ENCODE measurements at places on chromosomes 12 and 14.

GRCh38 chr12:119593578-119594398, at the start of gene TMEM233:
Gene TMEM233, plus strand, starts transcription at chr12:119593774. Its CDS starts 75 bp downstream, at chr12:119593849.
- DNase-seq = no peak

DNA sequence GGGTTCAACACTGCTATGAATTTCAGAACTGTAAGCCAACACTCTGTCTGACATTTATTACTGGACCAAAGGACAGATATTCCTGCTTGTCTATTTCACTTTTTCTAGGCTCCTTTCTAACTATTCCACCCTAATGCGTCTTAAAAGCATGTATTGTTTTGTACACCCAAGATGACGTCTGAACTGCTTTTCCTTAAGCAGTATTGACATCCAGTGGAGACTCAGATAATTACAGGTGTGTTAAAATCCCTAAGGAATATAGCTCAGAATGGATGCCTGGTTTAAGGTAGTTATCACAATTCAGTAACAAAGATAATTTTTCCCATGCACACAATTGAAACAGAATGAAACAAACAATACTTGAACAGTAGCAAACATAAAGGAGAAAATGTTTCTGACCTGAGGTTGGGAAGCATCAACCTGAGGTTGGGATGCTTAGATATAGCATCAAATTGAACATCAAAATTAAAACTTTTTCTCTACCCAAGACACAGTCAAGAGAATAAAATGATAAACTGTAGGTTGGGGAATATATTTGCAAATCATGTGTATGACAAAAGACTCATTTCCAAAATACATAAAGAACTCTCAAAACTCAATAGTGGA, 93.7 kb upstream of the PTPRR start:
- DNase-seq = no peak

GRCh38 chr14:92800012-92800411, 5.9 kb downstream of the GOLGA5 start:
- no peak for DNase-seq

GRCh38 chr14:102982852-102983470, 60.5 kb downstream of the AMN start:
- no peak for DNase-seq

DNA sequence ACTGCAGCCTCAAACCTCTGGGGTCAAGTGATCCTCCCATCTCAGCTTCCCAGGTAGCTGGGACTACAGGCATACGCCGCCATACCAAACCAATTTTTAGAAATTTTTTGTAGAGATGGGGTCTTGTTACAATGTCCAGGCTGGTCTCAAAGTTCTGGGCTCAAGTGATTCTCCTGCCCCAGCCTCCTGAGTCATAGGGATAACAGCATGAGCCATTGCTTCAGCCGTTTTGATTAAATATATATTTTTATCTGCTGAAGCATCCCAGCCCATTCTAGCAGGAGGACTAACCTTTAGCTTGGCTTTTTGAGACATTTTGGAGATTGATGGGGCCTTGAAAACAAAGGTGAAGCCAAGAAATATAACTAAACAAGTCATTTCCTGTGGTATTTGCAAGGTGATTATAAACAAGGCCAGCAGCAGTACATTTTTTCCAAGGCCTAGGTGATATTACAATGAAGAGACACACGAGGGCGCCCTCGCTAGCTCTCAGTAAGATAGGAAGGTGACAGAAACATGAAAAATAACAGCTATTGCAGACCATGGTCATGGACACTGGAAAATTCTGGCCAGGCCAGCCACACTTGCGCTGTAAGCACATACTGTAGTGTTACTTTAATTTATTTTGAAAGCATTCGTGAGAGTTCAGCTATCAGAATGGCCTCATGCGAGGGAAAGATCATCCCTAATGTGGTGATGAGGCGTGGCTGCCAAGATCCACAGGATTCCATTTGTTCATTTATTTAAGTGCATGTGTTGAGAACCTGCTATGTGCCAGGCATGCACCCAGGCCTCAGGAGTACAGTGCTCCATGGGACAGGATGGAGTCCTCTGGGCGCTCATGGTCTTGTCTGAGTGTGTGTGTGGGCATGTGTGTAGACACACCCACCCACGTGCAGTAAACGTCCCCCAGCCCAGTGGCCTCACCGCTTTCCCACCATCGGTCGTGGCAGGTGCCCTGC, 63.5 kb downstream of the DGLUCY start:
- peak; percentile 42 for DNase-seq

DNA sequence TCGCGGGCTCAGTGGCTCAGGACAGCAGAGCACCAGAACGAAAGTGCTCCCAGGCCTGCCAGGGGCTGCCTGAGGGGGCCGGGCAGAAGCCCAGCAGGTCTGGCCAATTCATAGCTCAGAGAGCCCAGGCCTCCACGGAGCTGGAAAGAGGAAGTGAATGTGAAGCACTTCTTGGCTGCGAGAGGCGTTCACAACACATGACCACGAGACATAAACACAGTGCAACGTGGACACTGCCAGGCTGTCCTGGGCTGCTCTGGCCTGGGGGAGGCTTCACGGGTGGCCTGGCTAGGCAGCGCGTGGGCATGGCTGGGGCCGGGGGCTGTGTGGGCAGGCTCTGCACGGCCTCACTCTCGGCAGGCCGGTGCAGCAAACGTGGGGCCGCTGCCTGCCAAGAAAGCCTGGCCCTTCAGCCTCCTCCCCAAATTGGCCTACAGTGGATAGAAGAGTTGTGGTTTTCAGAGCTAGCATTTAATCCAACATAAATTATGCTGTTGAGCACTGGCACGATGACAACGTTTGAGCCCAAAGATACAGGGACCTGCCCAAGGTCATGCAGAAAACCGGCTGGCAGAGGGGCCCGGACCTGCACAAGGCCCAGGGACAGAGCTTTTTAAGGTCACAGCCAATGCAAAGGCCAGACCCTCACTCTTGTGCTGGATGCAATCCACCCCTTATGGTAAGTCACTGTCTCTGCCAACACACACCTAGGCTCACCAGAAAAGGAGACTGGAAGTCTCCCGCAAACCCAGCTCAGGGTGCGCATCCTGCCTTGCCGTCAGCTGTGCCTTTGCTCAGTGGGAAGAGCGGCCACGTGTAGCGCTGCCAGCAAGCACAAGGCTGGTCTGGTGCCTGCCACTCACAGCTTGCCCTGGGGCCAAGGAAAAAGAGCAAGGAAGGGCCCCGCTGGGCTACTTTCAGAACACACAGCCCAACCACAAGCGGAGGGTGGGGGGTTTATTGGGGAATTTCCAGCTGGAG, 8.6 kb downstream of the SLC25A29 start:
- no peak for DNase-seq

DNA sequence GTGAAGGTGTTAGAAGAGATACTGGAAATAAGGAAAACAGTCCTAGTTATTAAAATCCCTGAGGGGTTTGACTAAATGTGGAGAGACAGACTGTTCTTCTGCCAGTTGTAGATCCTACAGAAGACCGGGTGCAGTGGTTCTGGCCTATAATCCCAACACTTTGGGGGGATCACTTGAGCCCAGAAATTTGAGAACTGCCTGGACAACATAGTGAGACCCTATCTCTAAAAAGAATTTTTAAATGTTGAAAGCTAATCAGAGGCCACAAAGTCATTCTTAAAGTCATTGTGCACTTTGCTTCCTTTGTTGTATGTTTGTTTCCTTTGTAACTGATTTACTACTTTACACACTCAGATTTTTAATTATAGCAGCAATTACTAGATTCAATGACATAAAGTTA, 61.2 kb upstream of the RASSF3 start:
- DNase-seq = no peak

GRCh38 chr12:32467959-32468863, 68.9 kb downstream of the FGD4 start:
- no peak for DNase-seq

- DNase-seq = no peak
Measured at GRCh38 chr14:31400031-31400638, 20.2 kb downstream of the HEATR5A start.

DNA sequence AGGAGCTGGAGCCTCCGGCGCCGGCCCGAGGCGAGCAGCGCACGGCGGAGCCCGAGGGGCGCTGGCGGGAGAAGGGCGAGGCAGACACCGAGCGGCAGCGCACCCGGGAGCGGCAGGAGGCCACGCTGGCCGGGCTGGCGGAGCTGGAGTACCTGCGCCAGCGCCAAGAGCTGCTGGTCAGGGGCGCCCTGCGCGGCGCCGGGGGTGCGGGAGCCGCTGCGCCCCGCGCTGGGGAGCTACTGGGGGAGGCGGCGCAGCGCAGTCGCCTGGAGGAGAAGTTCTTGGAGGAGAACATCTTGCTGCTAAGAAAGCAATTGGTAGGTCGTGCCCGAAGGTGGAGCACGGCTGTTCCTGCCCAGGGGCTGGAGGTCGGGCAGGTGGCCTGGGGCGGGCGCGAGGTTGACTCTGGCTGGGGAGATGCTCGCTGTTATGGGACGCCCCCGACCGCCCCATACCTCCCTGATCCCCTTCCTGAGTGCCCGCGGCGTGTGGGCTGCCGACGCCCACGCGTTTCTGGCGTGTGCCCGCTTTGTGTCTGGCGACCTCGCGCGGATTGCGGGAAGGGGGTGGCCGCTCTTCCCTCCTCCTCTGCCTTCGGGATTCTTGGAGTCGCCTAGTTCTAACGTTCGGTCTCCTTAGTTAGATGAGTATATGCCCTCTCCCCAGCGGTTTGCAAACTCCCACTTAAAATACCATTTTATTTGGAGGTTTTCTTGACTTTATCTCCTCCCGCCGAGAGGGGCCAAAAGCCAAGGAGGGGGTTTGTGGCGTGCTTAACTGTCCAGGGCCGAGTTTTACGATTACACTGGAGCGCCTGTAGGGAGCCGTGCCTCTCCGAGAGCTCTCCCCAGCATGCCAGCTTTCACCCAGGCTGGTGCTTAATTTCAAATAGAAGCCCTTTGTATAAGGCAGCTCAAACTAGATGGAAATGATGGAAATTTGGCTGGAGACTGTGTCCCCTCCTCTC, 752 bp downstream of the DACT1 start:
- peak; percentile 13 for DNase-seq

DNA sequence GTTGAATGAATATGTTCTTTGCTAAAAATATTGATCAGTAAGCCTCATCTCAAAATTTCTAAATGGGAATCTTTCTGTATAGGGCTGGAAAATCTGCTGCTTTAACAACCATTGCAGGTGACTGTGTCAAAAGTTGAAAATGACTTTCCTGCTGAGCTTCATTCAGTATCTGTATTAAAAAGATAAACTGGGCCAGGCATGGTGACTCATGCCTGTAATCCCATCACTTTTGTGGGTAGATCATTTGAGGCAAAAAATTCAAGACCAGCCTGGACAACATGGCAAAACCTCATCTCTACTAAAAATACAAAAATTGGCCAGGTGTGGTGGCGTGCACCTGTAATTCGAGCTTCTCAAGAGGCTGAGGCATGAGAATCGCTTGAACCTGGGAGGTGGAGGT, 213.7 kb upstream of the SYT10 start:
- DNase-seq = no peak

DNA sequence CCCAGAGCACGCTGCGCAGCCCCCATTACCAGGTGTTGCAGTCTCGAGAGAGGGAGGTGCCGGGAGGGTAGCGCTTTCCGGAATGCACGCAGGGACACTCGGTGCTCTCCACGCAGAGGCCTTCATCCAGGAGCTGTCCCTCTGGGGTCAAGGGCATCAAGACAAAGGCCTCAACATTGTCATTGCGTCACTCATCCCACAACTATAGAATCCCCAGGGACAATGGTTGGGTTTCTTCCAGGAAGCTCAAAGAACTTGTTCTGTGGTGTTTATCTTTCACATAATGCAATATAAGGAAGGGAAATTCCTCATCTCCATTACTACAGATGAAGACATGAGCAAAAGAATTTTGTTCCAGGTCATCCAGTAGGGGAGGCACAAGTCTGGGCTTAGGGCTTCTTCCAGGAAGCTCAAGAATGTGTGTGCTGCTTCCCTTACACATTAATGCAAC, 52.1 kb downstream of the VWF start:
- no peak for DNase-seq
